ENCODE measurements at places on chromosomes 1 and 21. TPM values are rescaled to one million over a fixed set of nuclear protein-coding genes. Genes with fewer than 3 reads are reported as not detected.

- no peaks in the 10 kb centered on the region for H3K27me3 ChIP-seq
- H3K4me1 ChIP-seq, result no peaks in the 10 kb centered on the region
- no peak for DNase-seq
- H3K27ac ChIP-seq, result no peak overlapping the region
- H3K4me3 ChIP-seq, result no peak overlapping the region
- H3K36me3 ChIP-seq, result no peaks in the 10 kb centered on the region
These were observed 53.5 kb downstream of the MIGA1 start for GRCh38 chr1:77832901-77833300.

CDC42BPA gene
- total RNA-seq, result 38.0 TPM

DNA sequence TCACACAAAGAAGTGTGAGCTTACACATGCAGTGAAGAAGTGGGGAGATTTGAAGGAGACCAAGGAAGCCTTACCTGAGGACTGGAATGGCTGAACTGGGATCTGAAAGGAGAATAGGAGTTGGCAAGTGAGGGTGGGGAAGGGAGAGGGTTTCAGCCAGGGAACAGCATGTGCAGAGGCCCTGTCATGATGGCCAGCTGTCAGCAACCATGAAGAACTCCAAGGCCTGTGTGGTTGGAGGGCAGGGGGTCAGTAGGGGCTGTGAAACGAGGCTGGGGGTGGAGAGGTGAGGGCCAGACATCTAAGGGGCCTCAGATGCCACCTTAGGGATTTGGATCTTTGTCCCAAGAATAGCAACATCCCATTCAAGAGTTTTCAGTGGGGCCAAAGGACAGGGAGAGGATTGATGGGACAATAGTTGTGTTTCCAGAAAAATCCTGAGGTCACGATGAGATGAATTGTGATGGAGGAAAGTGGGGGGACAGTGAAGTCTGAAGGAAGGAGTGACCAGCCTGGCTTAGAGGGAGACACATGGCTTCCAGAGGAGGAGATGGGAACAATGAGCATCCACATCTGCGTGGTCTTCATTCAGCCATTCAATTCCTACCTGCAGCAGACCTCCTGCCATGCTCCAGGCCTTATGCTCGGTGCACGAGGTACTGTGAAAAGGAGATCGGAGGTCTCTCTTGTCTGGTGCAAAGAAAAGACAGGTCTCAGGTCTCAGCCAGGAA is 187.6 kb downstream of the MATN1 start:
- no peak for DNase-seq
- no peaks in the 10 kb centered on the region for H3K27me3 ChIP-seq
- H3K4me3 ChIP-seq, result no peak overlapping the region
- H3K36me3 ChIP-seq, result no peaks in the 10 kb centered on the region
- peaks cover 19% of the 10 kb centered on the region for H3K4me1 ChIP-seq
- H3K27ac ChIP-seq, result no peak overlapping the region

GRCh38 chr1:160658162-160658813 is 11.4 kb upstream of the SLAMF1 start:
- no peaks in the 10 kb centered on the region for H3K4me1 ChIP-seq
- no peak for DNase-seq
- H3K36me3 ChIP-seq, result no peaks in the 10 kb centered on the region

GRCh38 chr1:220176540-220176939 is 82.6 kb downstream of the IARS2 start:
- no peak overlapping the region for H3K27ac ChIP-seq
- H3K27me3 ChIP-seq, result no peaks in the 10 kb centered on the region
- peaks cover 24% of the 10 kb centered on the region for H3K36me3 ChIP-seq
- no peaks in the 10 kb centered on the region for H3K4me1 ChIP-seq
- H3K4me3 ChIP-seq, result no peak overlapping the region

DNA sequence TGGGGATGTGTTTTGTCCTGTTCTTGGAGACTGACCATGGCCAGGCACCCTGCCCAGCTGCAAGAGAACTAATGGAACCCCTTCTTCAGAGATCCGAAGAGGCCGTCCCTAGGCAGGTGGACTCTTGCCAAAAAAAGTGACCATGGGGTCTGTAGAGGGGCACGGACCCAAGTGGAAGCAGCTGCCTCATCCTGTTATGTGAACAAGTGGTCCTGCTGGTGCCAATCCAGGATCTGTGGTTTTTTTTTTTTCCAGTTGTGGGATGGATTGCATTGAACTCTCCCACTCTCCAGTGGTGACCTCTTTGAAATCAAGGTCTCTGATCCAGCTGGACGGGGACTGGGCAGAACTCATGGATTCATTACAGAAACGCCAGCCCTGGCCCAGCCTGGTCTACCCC is 71.2 kb downstream of the ARHGEF10L start:
- no peaks in the 10 kb centered on the region for H3K36me3 ChIP-seq
- no peak for DNase-seq
- no peak overlapping the region for H3K27ac ChIP-seq
- no peaks in the 10 kb centered on the region for H3K27me3 ChIP-seq
- no peak overlapping the region for H3K4me3 ChIP-seq

- H3K27me3 ChIP-seq, result no peaks in the 10 kb centered on the region
- H3K4me1 ChIP-seq, result no peaks in the 10 kb centered on the region
- no peak overlapping the region for H3K27ac ChIP-seq
- H3K36me3 ChIP-seq, result peaks cover 8% of the 10 kb centered on the region
- no peak for DNase-seq
- H3K4me3 ChIP-seq, result no peak overlapping the region
These were observed 31.2 kb upstream of the TACSTD2 start for GRCh38 chr1:58608297-58608696.

GRCh38 chr1:6100861-6101783 is 55.4 kb downstream of the KCNAB2 start:
- H3K4me3 ChIP-seq, result peak overlapping the region; percentile 8
- no peak for DNase-seq
- H3K4me1 ChIP-seq, result peaks cover 5% of the 10 kb centered on the region
- no peaks in the 10 kb centered on the region for H3K27me3 ChIP-seq

FALEC gene
- total RNA-seq, result 1.2 TPM

DNA sequence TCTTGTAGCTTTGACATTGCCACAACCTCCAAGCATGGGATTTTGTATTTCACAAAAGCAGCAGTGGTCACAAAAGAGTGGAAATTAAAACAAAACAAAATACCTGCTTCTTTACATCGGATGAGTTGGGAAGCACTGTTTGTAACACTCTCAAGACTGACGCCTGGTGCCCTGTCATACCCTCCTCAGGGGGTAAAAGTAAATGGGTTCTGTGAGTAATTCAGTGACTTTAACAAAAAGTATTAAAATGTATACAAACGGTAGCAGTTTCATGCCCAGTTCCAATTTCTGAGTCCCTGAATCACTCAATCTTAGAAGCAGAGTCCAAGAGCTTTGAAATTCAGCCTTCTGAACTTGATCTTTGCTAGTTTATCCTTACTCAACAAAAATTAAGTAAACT is 152.5 kb downstream of the TIAM1 start:
- no peak for DNase-seq
- no peaks in the 10 kb centered on the region for H3K27me3 ChIP-seq
- peaks cover 3% of the 10 kb centered on the region for H3K36me3 ChIP-seq
- no peaks in the 10 kb centered on the region for H3K4me1 ChIP-seq

OLFML2B gene
- 5.8 TPM for total RNA-seq

GRCh38 chr1:218480137-218480536 is 135.0 kb downstream of the TGFB2 start:
- H3K27me3 ChIP-seq, result no peaks in the 10 kb centered on the region
- H3K27ac ChIP-seq, result no peak overlapping the region

- no peak for DNase-seq
- H3K36me3 ChIP-seq, result no peaks in the 10 kb centered on the region
- peaks cover 46% of the 10 kb centered on the region for H3K4me1 ChIP-seq
- peaks cover 89% of the 10 kb centered on the region for H3K27me3 ChIP-seq
- no peak overlapping the region for H3K4me3 ChIP-seq
These were observed 259.0 kb downstream of the FOXD2 start for GRCh38 chr1:47696737-47697441.

ERG gene
- total RNA-seq, result 0.61 TPM

GRCh38 chr1:196088541-196088940 is 519.7 kb downstream of the KCNT2 start:
- H3K4me3 ChIP-seq, result no peak overlapping the region
- no peaks in the 10 kb centered on the region for H3K4me1 ChIP-seq
- H3K27ac ChIP-seq, result no peak overlapping the region
- H3K36me3 ChIP-seq, result no peaks in the 10 kb centered on the region
- H3K27me3 ChIP-seq, result no peaks in the 10 kb centered on the region
- DNase-seq, result no peak

LRRC71 gene
- total RNA-seq, result not detected

All from neural crest cell (in vitro differentiated cells).